ENCODE measurements at places on chromosomes 3 and 15.

DNA sequence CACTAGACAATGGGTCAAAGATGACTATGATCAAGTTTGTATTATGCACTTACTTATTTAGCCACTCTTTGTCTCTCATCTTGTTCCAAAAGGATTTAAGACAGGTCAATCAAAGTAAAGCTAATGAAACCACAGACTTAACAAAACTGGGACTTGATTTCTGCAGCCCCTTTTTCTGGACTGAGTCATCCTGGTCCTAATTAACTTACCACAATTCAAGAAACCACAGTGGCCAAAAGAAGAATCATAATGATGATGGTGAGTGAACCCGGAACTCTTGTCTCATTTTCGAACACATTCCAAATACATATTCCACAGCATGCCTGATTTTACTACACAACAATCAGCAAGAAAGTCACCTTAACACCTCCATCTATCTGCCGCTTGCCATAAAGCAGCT, 1333.0 kb downstream of the ROBO1 start:
- DNase-seq: no peak

DNA sequence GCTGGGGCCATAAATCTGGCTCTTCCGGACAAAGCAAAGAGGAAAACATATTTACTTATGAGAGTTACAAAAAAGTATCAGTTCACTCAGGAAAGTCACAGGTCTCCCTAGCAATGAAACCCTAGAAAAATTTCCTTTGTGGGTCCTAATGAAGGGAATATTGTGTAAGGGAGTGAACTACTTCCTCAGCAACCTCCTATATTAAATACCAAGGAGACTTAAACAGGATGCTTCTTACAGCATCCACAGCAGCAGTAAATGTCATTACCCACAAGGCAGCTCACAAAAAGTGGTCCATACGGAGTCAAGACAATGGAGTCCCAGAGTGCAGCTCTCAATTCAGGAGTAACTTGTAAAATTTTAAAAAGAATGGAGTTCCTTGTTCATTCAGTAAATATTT, 14.9 kb upstream of the SLC24A5 start:
- DNase-seq: no peak

DNA sequence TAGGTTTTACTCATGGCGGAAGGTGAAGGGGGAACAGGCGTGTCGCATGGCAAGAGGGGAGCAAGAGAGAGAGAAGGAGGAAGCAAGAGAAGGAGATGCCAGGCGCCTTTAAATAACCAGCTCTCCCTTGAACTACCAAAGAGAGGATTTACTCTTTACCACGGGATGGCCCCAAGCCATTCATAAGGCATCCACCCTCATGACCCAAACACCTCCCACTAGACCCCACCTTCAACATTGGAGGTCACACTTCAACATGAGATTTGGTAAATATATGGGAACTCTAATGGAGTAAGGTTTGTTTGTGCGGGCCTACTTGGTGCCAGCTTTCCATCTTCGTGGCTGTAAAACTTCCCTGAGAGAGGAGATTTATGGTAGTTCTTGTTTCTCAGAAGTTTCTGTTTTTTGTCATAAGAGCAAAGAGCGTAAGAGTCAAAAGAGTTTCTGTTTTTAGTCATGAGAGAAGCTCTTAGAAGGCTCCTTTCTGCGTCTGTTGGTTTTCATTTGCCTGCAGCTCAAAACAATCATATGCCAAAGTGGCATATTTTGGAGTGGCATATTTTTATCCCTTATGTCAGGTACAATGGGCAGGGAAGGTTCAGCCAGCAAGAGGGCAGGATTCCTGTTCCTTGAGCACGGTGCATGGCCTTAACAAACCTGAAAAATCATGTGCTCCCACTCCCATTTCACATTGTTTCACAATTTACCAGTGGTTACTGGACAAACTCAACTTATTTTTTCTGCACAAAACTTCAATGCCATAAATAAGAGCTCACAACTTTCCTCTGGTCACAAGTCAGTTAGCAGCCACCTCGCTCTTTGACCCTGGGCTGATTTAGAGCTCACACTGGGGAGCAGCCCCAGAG, 12.5 kb downstream of the PML start:
- DNase-seq: no peak

DNA sequence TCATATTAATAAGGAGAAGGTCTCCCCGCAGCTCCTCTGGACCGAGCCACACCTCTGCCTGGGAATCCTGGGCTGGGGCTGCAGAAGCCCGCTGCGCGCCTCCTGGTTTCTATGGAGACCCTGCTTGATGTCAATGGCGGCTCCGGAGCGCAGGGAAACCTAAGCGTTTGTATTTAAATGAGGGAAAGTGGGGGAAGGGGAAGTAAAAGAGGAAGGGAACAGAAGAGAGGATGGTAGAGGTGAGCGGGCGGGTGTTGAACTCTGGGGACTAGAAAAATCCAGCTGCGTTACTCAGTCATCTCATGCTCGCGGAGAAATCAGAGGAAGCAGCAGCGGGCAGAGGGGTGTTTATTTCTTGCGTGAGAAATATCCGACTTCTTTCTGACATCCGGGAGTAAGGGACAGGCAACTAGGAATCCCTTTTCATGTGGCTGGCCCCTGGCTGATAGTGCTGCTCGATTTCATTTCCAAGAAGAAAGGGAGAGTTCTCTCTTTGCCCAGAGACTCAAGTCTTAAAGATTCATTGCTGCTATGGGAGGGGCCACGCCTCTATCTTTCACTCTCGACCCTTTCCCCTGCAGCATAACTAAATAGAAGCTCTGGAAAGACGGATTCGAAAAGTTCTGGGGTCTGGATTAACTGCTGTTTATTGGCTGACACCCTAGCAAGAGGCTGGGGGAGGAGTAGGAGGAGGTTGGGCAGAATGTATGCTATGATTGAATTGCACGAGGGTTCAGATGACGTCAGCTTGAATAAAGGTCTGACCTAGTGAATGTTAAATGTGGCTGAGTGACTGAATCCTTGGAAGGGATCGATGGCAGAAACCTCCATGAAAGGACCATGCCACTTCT, 110.5 kb upstream of the GAP43 start:
- no peak for DNase-seq

DNA sequence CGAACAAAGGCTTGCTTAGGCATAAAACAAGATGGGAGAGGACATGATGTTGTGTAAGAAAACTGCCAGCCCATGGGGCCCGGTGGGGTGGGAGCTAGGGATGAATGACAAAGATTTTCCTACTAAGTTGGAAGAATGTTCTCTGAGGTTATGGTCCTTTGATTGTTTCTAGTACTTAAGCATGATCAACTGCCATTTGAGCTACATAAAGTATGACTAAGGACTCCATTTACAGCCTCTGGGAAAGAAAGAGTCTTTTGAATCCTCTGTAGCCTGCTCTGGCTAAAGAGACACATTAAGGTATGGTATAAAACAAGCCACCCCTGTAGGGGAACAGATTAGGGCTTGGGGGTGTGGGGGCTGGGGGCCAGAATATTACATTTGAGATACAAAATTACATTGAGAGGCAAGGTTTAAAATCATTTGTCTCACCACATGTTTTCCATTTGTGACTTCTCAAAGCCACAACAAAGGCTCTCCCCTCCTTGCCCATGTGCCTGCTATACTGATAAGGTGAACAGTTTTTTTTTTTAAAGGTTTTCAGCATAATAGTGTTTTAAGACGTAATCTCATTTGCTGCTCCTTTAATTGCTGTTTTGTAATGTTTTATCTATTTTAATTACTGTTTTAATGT, 323.4 kb downstream of the CHST2 start:
- DNase-seq: no peak

DNA sequence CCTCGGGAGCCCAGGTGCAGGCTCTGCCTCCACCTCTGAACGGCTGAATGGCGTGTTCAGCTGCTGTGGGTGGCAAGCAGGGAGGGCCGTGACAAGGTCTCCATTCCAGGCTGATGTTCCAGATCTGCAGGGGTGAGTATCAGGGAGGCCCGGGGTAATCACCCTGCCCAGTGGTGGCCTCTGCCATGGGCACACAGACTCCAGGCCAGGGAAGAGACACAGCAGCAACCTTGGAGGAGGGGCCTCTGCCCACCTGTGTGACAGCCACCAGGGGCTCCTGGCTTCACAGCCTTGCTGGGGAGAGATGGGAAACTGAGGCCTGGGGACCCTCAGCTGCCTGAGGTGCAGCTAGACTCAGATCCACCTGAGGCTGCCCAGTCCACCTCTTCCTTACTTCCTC, 25.6 kb upstream of the ACAD9 start:
- DNase-seq: no peak

GRCh38 chr3:16370872-16371740, 106.1 kb downstream of the OXNAD1 start:
- DNase-seq: no peak

GRCh38 chr3:49841806-49842205, 14.6 kb downstream of the TRAIP start:
- no peak for DNase-seq

DNA sequence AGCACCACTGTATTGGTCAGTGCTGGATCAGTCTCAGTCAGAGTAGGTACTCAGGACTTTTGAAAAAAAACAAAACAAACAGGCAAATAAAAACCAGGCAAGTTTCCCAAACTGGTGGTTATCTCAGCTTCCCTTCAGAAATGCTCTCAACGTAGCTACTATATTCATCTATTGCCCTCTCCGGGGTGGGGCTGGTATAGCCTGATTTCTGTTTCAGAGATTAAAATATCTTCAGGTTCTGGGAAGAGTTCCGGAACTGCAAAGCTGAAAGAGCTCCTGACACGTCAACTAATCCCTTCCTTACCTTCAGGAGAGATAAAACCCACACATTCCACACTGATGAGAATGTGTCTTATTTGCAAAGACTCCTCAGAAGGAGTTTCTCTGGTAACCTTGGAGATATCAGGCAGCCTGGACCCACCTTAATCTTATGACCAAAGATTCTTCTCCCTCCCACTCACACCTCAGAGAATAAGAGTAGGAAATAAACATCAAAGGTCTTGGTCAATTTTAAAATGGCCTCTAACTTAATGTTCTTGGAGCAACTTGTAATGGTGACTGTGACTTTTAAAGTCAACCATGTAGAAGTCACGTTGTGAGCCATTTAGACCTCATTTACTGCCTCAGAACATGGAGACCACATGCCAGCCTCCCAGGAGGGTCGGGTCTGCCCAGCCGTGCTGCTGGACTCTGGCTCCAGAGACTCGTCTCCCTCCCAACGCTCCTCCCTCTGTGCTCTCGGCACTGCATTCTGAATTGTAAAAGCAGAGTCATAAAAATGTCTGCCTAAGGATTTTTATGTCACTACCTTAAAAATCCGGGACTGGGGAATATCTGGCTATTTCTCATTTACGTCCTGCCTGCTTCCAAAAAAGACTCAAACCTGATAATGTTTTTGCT, 53.8 kb downstream of the CDCP1 start:
- no peak for DNase-seq

DNA sequence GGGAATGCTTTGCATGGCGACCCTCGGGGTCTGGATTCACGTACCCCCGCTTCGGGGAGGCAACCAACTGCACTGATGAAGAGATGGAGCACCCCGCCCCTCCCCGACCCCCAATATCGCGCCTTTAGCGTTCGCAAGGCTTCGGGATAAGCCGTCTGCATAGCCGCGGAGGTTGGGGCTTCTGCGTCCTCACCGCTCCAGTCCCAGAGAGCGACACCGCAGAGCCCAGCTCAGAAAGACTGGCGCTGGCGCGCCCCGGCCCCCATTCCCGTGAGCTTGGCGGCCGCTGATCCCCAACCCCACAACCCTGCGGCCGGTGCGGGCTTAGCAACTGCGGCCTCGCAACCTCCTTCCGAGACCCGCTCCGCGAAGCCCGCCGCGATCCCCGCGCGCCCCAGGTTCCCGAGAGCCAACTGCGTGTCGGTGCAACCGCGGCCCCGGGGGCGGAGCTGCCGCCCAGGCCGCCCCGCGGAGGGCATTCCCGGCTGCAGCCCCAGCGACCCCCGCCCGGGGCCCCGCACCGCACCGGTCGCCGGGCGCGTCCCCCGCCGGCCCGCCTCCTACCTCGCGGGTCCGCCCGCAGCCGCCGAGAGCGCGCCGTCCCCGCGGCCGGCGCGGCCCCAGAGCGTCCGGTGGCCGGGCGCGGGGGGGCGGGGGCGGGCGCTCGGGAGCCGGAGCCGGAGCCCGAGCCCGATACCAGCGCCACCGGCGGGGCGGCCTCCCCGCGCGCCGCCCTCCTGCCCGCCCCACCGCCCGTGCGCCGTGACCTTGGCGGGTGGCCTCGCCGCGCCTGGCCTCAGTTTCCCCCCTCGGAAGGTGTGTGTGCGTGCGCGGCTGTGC, 79.5 kb downstream of the IQSEC1 start:
- peak; percentile 45 for DNase-seq

DNA sequence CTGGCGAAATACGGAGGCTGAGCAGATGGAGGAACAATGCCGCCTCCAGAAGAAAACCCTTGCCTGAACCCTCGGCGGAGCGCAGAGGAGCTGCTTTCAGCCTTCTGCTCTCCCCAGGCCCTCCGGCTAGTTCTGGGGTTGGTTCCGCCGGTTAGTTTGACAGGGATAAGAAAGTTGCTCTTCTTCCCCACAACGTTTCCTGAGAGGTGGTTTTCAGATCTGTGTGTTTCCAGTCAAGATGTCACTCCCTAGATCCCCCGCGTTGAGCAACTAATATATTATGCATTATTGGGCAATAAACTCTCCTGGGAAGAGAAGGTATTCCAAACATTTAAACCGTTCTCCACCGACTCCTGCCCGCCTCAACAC, 551 bp downstream of the NLGN1 start:
- no peak for DNase-seq

DNA sequence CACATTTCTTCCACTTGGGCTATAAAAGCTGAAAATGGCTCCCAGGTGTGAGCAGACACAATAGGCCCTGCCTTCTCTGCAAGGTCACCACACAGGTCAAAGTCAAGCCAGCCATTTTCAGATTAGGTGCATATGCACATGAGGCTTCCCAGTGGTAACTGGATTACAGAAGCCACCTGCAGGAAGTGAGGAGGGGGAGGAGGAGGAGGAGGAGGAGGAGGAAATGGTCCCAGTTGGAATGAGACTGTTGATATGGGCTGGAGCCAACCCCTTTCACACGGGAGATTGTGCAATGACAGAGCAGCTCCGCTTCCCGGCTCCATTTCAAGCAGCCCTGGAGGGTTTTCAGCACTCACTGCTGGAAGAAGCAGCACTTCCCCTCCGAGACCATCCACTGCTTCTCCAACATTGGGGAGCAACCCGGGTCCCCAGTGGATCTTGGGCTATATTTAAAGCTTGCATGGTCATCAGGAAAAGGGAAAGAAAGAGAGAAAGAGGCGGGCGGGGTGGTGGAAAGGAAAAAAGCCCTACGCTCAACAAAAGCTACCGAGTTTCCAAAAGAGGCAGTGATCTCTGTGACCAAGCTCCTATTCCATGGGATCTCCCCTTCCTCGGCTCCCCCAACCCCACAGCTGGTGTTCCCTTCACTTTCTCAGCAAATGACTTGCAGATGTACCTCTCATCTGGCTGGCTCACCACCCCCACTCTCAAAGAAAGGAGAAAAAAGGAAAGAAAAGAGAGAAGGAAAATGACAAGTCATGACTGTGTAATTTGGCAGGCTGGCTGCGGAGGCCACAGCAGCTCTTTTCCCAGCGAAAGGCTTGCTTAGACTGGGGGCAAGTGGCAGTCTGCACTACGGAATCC, 58.3 kb downstream of the LRIG1 start:
- no peak for DNase-seq

DNA sequence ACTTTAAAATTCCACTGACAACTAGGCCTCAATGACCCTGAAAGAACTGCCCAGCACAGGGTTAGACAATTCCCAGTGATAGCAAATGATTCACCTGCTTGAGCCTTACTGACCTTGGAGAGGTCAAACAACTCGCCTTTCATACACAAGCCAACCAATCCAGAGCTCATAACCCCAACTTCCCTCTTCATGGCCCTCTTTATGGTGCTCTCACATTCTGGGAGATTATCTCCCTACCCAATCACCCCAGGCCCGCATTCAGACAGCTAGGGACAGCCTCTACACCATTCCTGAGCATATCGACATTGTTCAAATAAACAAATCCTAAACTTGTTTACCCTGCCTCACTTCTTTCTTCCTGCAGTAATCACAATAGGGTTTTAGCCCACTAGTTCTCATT, 32.2 kb upstream of the COLQ start:
- no peak for DNase-seq

GRCh38 chr3:148466143-148466542, 231.6 kb upstream of the AGTR1 start:
- DNase-seq: no peak

Measured in activated T-cell treated with anti-CD3 and anti-CD28 coated beads, Interleukin-2, amount 50 U/mL, for 1 hour (primary cell).